Mesothelial cell of epicardium (in vitro differentiated cells): ENCODE measurements at places on chromosomes 3 and 15. TPM values are rescaled to one million over a fixed set of nuclear protein-coding genes. Genes with fewer than 3 reads are reported as not detected.

DNA sequence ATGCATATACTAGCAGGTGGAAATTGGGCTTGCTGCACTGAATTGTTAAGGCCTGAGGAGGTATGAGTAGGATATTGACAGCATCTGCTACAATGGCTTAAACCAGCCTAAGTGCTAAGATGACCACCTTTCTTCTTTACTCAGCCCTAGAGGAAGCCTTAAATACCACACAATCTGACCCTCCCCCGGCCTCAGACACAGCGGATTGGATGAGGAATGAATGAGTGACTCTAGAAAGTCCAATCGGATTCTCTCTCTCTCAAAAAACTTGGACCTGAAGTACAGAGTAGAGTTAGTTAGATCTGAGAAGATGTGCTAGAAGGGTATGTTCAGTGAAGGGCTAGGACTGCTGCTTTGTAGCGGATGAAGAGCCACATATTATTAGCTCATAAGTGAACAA is 39.9 kb upstream of the C3orf49 start:
- H3K27me3 ChIP-seq: peaks cover 8% of the 10 kb centered on the region
- no peaks in the 10 kb centered on the region for H3K4me1 ChIP-seq
- no peak for DNase-seq

ZBED2 gene
- total RNA-seq: not detected in 3 replicates

GRCh38 chr3:191355406-191355805 is 25.1 kb upstream of the UTS2B start:
- H3K4me3 ChIP-seq: no peak overlapping the region
- peaks cover 25% of the 10 kb centered on the region for H3K36me3 ChIP-seq
- no peak for DNase-seq

SLC12A8 gene
- 8.0 to 11.6 TPM (median 9.5 TPM) in 3 replicates for total RNA-seq

DNA sequence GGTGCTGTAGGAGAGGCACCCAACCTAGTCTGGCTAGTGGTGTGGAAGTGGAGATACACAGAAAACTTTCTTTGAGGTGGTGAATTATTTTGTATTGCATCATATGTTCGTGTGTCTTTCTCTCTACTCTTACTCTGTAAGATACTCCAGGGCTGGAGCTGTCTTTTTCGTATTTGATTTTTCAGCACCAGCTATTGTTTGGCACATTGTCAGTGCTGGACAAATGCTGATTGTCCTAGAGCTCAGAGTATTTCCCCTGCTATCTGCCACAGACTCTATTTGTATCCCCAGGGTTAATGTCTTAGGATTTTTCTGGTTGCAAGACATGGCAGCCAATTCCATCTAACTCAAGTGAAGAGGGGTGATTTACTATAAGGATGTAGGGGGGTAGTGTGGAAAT is 110.5 kb downstream of the SAMMSON start:
- H3K27me3 ChIP-seq: peaks cover 39% of the 10 kb centered on the region
- H3K4me3 ChIP-seq: no peak overlapping the region
- no peak for DNase-seq
- no peak overlapping the region for H3K27ac ChIP-seq

DNA sequence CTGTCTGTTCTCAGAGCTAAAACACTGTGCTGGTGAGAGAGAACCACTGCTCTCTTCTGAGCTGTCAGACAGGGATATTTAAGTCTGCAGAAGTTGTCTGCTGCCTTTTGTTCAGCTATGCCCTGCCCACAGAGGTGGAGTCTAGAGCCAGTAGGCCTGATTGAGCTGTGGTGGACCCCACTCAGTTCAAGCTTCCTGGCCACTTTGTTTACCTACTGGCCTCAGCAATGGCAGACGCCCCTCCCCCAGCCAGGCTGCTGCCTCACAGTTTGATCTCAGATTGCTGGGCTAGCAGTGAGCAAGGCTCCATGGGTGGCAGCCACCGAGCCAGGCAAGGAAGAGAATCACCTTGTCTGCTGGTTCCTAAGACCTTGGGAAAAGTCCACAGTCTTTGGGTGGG is 21.0 kb upstream of the CACNA1D start:
- no peak overlapping the region for H3K4me3 ChIP-seq
- DNase-seq: no peak
- H3K27ac ChIP-seq: no peak overlapping the region
- H3K27me3 ChIP-seq: peaks cover 31% of the 10 kb centered on the region
